ENCODE measurements at places on chromosomes 13 and 19.
A peak's percentile ranks its signal among the peaks of the same experiment; 100 is the strongest.

DNA sequence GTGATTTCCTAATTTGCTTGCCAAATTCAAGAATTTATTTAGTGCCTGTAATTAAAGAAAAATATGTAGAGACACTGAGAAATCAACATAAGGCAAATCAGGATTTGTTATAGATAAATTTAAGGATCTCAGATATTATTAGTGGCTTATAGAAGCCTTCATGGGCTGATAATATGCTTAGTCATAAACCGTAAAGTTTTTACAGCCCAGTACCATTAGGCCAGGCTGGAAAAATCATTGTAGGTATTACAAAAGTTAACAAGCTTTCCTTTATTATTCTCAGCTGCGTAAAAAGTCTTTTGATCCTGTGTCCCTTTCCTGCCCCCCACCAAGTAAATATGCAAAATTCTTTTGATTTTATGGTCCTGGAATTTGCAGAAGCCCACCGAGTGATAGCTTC is 58.2 kb downstream of the SLITRK6 start:
- peak; percentile 26 for DNase-seq

- no peak for DNase-seq
Measured at GRCh38 chr19:15072930-15073647, 8.9 kb upstream of the OR1I1 start.

DNA sequence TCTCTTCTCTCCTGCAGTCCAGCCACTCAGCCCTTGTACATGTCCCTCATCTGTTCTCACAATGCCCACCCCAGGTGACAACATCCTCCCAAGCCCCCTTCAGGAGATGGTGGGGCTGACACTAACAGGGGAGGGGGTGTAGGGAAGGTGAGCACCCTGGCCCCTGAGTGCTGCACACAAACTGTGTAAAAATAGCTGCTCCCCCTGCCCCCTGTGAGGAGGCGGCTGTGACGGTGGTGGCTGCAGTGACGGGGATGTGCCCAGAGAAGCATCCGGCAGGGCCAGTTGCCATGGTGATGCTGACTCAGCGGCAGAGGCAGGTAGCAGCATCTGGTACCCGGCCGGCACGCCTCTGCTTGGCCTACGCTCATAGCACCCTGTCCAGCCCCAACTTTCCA is 13.0 kb upstream of the JUND start:
- no peak for DNase-seq

DNA sequence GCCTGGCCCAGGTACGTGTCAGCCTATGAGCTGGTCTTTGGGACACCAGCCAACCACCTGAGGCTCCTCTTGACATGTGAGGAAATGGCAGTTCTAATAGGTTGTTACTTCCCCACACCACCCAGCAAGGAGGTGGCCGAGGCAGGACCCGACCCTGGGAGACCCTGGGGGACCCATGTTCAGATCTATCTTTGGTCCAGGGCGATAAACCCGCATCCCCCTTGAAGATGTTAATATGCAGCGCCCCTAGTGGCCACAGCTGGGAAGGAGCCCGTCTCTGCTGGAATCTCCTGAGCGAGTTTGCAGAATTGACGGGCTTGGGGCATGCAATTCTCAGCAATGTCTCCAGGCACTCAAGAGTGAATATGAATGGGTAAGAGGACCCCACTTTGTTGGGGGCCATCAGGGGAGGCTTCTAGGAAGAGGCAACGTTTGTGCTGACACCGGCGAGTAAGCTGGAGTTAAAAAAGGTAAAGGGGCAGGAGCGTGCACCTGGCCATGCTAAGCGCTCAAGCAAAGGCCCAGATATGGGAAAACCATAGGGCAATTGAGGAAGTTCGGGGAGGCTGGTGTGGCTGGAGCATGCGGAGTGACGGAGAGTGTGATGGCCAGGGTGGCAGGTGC is 1.5 kb upstream of the MYO1F start:
- DNase-seq = peak; percentile 52

DNA sequence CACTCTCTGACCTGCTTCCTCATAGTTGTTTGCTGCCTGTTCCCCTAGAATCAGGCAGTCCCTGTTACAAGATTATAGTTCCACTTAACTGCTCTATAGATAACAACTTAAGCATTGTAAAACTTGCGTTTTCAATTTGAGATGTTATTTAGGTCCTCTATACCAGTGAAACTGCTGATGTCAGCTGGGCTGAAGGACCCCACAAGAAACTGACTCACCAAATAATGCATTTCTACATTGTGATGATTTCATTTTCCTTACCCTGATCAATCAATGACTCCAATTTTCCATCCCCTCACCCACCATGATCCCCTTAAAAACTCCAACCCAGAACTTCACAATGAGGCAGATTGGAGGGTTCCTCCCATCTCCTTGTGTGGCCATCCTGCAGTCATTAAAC is 280.7 kb downstream of the SLITRK1 start:
- no peak for DNase-seq

DNA sequence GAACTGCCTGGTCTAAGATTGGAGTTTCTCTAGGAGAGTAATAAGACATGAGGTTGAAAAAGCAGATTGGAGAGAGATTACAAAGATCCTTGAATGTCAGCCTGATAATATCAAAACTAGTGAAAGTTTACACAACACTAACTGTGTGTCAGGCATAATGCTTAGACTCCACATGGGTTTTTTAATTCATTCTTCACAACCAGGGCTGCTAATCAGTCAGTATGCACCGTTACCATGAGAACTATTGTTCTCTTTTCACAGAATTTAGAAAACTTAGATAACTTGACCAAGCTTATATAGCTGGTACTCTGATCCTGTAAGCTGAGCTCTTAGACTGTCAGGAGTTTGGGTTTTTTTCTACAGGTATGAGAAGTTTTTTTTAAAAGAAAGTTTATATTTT is 46.6 kb upstream of the TSC22D1 start:
- DNase-seq = no peak

DNA sequence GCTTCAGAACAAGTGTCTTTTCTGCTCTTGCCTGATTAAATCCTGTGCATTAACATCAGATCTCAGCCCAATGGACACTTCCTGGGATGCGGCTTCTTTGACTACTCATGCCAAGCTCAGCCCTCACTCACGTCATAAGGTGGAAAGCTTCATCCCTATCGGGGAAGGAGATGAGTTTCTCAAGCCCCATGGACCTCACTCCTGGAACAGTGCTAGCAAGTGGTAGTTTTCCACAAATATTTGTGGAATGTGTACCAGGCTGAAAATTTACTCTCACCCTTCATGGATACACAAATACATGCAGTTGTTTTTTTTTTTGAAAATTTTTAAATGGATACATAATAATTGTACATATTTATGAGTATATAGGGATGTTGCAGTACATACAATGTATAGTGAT is 34.6 kb upstream of the FARP1 start:
- no peak for DNase-seq

GRCh38 chr13:48573213-48574007 is 40.5 kb upstream of the RCBTB2 start:
- no peak for DNase-seq

DNA sequence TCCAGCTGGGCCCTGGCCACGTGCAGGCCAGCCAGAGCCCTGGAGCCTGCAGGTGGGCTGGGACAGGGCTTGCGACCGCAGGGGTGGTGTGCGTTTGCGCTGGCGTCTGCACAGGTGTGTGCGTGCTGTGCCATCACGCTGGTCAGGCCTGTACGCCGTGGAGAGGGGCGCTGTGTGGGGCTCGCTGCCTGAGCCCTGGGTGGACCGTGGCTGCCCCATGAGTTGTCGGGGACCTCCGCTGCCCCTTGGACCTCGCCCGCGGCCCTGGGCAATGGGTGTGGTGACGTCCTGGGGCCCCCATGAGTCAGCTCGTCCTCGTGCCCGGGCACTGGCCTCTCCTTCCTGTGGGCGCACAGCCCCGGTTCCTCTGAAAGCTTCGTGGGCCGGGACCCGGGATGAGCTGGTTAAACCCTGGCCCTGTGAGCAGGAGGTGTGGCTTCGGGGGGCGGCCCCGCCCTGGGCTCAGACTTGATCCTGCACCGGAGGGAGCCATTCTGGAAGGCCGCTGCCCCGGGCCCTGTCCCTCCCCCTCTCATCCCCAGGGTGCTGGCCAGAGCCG is 6.8 kb downstream of the CSNK1G2 start:
- DNase-seq = no peak

GRCh38 chr19:6736169-6736916 is 1.0 kb downstream of the GPR108 start:
- no peak for DNase-seq

GRCh38 chr19:44845612-44846454 is at the start of gene NECTIN2:
Gene NECTIN2 (plus strand): TSS chr19:44846297. CDS start chr19:44846526, 229 bp downstream.
- peak; percentile 90 for DNase-seq

GRCh38 chr13:35891507-35892441 is 239.4 kb downstream of the DCLK1 start:
- DNase-seq = no peak

- no peak for DNase-seq
Measured at GRCh38 chr13:26806891-26807290, 46.3 kb upstream of the GPR12 start.

DNA sequence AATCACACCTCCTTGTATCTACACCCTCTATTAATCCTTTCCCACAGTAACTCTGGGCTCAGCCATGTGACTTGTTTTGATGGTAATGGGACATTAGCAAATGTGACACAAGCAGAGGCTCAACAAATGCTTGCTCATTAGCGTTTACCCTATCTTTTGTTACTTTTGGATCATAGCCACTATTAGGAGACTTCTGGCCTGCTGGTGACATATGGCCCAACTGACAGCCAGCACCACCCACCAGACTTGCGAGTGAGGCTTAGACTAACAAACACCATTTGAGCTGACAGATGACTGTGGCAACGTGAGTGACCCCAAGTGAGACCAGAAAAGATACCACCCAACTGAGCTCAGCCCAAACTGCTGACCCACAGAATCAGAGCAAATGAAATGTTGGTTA is 154.1 kb downstream of the OLFM4 start:
- no peak for DNase-seq

- DNase-seq = no peak
Measured at GRCh38 chr13:83136660-83137059, 745.6 kb downstream of the SLITRK1 start.

DNA sequence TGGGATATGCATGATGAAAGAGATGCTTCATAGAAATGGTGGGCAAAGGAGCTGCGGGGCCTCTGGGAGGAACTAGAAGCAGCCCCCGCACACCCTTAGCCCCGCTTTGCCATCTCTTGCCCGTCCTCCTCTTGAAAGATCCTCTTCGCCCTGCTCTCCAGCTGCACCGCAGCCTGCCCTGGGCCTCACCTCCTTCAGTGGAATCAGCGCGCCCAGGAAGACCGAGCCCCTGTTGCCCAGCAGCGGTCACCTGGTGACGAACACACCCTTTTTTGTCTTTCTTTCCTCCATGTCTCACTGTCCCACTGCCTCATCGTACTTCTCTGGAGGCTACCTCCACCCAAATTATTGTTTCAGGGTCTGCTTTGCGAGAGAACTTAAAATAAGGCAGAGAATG is 807.6 kb downstream of the UQCRFS1 start:
- no peak for DNase-seq

GRCh38 chr13:25733696-25734435 is 317.9 kb downstream of the SHISA2 start:
- no peak for DNase-seq

DNA sequence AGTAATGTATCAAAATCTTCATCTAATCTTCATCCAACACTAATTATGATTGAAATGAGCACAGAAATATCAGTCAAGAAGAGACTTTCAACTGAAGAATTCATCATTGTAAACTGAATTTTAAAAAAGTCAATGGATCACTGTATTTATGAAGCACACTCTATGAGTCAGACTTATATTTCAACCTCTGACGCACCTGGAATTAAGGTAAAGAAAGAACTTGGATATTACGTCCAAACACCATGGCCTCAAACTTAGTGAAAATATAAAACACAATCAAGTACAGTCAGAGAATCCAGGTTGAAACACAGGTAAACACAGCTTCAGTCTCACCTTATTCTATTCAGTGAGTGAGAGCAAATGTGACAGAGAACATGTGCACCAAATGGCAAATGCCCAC is 39.5 kb downstream of the MIPEP start:
- no peak for DNase-seq

GRCh38 chr13:41232578-41233480 is 30.5 kb downstream of the MTRF1 start:
- no peak for DNase-seq

- DNase-seq = no peak
Measured at GRCh38 chr13:100497389-100497788, 91.2 kb downstream of the GGACT start.

DNA sequence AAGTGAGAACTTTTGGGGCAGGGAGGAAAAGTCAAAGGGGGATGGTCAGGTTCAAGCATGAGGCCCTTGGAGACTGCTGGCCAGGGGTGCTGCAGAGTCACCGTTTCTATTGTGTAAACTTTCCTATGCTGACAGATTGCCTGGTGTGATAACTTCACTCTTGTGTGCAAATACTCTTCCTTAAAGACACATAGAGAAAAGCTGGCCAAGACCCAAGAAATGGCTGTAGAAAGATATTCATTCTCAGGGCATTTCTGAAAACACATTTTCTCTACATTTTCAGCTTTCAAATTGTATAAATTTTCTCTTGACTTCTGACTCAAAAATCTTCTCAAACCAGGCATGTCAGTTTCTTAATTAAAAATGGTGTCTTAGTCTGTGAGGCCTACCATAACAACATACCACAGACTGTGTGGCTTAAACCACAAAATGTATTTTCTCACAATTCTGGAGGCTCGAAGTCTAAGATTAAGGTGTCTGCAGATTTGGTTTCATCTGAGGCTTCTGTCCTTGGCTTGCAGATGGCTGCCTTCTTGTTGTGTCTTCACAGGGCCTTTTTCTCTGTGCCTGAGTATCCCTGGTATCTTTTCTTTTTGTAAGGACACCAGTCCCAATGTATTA is 304.5 kb downstream of the KCNRG start:
- no peak for DNase-seq

DNA sequence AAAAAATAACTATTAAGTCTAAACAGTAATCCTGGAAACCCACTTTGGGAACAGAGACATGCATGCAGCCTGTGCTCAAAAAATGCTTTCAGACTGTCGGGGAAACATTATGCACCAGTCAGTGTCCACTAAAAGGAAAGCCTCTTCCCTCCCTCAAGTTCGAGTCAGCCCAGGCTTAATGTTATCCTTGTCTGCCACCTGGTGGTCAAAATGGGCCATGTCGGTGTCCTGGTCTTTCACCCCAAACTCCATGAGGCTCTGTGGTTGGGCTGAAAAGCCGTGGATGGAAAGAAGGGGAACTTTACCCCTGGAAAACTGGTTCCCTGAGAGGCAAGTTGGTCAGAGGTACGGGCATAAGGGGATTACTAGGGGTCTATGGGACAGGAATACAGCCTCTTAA is 88.4 kb upstream of the ZNF492 start:
- no peak for DNase-seq

Data from SK-N-MC (cell line).